Cardiac fibroblast (primary cell): ENCODE measurements at places on chromosomes 1 and 21.

- DNase-seq = no peak
Measured at GRCh38 chr1:185262151-185262550, 54.9 kb downstream of the IVNS1ABP start.

DNA sequence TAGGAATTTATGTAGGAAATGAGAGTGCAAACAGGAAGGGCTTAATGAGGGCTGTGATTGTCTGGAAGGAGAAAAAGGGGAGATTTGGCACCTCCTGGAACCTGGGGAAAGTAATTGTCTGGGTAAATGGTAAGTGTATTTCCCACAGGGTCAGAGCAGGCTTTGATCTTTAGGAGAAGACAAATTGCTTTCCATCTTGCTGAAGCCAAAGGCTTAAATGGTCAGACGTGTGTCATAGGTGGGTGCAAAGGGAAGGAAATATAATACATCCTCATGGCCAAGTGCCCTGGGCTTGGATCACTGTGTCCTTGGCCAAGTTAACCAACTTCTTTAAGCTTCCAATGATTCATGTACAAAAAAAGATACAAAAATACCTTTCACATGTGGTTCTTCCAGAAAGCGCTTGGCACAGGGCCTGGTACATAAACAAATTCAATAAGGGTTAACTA lies 1.3 kb upstream of the DUSP23 start:
- peak; percentile 91 for DNase-seq

- no peak for DNase-seq
Measured at GRCh38 chr1:24896596-24897262, 33.3 kb downstream of the RUNX3 start.

- DNase-seq = peak; percentile 55
Measured at GRCh38 chr1:212718499-212718898, 18.9 kb upstream of the BATF3 start.

DNA sequence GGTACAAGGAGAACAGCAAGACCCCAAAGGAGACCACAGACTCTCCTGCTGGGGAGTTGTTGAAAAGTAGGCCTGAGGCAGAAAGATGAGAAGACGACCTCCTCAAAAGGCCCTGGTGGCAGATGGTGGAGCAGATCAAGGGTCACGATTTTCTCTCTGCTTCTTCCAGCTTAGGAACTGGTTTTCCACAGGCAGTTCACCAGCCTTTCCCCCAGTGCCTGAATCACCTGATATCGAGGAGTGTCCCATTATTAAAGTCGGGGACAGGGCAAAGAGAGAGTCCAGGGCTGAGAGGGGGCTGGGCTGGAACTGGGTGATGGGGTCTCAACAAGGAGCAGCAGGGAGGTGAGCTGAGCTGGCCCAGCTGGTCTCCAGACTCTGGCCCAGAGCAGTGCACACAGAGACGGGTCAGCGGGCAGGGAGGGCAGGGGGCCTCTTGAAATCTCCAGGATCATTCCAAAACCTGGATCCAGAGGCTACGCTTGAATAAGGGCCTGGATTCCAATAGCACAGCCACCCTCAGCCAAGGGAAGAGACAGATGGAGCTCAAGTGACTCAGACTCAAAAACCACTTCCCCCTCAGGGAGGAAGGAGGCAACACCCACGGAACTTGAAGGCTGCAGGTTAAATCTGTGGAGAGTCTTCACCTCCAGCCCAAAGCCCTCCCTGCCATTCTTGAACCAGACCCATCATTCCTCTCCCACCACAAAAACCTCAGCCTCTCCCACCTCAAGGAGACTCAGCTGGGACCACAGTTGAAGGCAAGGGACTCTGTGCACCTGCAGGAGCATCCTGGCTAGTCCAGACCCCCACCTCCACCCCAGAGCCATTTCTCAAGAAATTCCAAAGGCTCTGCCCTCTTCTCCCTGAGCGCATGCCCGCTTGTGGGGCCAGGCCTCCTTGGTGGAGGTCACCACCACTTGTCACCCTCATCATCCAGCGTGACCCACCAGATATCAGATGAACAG lies at the start of gene S100A5:
Gene S100A5, minus strand, starts transcription at position 541 of the 968 bp plus-strand sequence. CDS start 743 bp downstream, outside the sequence.
- peak; percentile 58 for DNase-seq

- no peak for DNase-seq
Measured at GRCh38 chr1:52599236-52599635, 2.9 kb upstream of the GPX7 start.

DNA sequence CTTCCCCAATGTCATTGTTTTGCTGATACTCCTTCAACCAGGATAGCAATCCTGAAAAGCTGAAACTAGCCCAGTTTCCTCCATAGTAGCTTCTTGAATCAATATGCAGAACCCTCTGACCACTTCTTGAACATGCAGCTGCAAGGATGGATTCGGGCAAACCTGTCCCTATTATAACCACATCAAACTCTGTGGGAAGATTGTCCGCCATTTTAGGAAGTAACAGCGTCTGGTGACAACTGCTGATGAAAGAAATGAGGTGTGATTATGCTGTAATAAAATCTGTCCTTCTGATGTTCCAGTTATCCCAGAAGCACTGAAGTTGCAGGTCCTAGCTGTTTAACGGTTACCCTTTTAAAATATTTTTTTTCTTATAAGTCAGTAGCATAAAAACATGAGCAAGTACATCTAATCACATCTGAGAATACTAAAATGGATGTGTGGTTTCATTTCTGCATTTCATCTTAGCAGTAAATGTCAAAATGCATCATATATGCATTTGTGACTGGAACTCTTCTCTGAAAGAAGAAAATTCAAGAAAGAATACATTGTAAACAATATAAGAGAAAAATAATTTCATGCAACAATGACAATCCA lies 4.5 kb downstream of the CHML start:
- no peak for DNase-seq

DNA sequence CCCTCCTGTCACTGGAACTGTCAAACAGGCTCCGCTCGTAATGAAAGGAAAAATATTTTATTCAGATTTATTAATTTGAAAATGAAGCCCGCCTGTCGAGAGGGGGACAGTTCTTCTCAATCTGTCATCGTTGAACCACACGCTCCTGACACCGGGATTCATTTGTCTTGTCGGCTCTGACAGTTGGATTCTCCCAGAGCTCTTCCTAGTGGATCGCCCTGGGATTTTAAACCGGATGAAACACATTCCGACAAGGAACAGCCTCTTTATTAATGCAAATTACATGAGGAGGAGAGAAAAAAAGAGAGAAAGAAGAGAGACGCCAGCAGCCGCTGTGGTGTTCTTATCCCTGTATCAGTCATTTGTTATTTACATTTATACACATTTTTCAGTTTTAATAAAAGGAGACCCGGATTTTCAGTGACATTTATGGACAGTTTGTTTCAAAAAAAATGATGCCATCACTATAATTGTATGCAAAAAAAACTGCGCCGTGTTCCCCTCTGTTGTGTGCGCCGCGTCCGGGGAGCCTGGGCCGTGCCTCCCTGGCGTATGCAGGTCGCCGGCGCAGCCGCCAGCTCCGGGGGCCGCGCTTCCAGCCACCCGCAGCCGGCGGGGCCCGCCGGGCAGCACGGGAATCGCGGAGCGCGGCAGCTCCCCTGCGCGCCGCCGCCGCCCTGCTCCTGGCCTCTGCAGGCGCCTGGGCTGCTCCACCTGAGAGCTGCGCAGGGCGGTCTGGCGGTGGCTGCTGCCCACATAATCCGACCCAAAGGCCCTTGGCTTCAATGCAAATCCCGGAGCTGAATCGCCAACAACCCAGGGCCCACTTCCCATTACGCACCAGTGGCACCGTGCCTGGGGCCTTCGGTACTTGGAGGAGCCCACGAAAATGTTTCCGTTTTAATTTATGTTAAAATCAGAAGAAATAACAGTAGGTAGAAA lies 237.9 kb upstream of the PBX1 start:
- DNase-seq = peak; percentile 32

GRCh38 chr1:209985002-209985401 lies 47.0 kb downstream of the SYT14 start:
- no peak for DNase-seq

- peak; percentile 30 for DNase-seq
Measured at GRCh38 chr1:81029266-81029665, 771.5 kb upstream of the ADGRL2 start.

- peak; percentile 37 for DNase-seq
Measured at GRCh38 chr1:155003766-155004351, 1.3 kb downstream of the ZBTB7B start.

DNA sequence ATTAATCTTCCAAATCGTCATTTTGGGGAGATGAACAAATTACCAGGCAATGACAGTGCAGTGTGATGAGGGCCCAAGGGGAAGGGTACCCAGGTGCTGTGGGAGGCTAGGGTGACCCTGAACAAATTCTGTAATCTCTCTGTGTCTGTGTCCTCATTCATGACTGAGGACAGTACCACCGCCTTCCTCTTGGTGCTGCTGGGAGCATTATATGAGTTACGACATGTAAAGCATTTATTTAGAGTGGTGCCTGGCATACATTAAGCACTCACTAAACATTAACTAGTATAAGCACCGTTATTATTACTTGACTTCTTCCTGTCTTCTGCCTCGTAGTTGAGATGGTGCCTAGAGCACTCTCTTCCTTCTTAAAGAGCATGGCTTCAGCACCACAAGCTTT lies 468.2 kb upstream of the VAMP3 start:
- DNase-seq = no peak

GRCh38 chr1:201594575-201595245 lies 55.8 kb downstream of the NAV1 start:
- peak; percentile 34 for DNase-seq

DNA sequence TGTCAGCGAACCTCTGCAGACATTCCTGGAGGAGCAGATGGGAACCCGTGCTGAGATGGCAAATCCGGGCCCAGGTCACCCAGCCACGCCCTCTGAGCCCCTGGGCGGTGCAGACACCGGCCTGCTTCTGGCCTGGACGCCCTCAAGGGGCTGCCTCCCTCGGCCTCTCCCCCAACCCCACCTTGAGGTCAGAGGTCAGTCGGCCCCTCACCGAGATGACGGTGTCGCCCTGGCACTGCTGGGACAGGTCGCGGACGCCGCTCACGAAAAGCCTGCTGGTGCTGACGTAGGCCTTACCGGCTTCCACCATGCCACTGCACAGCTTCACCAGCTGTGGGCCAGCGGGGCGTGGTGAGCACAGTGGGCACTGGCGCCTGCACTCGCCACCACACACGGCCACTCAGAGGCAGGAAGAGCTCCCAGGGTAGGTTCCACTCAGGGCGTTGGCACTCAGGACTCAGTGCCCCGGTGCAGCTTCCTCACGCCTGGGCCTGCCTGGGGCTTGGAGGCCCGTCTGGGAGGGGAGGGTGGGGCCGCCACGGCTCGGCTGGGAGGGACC lies 4.7 kb downstream of the ACAP3 start:
- DNase-seq = no peak

DNA sequence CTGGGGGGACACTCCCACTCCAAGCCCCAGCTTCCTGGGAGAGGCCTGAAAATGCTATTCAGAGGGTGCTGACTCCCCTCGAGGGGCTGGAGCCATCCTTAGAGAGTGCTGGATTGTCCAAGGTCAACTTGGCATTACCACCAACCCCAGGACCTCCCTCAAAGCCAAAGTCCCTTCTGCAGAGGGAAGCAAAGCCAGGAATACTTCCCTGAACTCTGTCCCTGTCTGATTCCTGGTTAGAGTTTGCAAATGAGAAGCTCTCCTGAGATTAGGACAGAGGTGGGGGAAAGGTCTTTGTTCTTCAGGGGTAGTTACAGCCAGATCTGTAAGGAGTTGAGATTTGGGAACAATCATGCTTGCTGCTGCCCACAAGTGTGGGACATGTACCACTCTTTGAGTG lies 45.3 kb downstream of the TLR5 start:
- DNase-seq = no peak

DNA sequence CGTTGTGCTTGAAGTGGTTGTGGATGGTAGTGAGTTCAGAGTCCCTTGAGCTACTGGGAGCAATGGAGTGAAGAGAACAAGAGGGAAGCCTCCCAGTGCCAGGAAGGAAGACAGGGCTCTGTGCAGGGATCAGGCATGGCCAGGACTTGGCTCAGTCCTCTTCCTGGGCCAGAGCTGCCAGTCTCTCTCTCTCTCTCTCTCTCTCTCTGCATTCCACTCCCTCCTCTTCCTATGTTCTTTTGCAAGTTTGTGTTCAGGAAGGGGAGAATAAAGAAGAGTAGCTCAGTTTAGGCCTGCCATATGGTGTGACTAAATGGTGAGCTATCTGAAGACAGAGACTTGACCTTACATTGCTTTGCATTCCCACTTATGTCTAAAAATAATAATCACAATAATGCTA lies 20.5 kb upstream of the RPTN start:
- peak; percentile 49 for DNase-seq

DNA sequence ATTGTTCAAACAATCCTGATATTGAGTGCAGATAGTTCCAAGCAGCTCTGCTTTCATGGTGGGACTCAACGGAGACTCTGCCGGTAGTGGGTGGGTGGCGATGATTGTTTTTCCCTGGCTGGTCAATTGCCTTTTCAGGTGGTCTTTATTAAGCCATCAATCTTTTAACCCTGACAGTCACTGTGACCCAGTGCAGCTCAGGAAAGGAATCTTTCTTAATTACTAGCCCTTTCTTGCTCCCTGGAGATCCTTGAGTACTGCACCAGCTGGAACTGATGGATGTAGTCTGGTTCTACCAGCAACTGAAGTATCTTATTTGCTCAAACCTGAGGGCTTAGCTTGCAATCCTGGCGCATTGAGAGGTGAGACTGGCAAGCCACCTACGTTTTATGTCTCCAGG lies 196.4 kb downstream of the PLPP3 start:
- DNase-seq = no peak

GRCh38 chr1:53732912-53733317 lies 6.0 kb downstream of the GLIS1 start:
- DNase-seq = peak; percentile 96

DNA sequence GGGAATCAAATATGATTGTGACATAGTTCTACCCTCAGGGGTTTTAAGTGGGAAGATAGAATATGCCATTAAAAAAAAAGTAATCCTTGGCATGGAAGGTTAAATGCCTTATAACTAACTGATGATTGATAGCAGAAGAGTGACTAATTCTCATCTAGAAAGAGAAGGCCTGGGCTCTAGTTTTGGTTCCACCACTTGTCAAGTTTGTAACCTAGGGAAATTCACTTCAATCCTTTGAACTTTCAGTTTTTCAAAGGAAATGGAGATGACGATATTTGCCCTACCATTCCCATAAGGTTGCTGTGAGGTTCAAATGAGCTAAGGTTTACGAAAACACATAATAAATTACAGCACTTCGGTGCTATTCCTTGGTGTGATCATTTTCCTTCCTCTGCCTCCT lies 88.5 kb downstream of the GPR88 start:
- DNase-seq = no peak

DNA sequence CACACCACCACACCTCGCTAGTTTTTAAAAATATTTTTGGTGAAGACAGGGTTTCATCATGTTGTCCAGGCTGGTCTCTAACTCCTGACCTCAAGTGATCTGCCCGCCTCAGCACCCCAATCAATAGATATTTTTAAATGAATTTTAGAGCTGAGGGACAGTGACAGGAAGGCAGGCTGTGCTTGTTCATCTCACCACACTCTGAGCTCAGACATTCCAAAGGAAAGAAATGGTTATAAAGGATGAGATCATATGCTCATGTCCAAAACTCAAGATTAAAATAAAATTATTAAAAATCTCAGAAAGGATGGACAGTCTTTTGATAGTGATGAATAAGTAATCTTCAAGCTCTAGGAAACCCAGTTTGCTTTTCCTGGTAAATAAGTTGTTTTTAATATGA lies 40.9 kb downstream of the L1TD1 start:
- DNase-seq = no peak

- no peak for DNase-seq
Measured at GRCh38 chr1:203667616-203668015, 41.0 kb downstream of the ATP2B4 start.
